EL (cell line): ENCODE measurements at places on chromosomes 4 and X.

DNA sequence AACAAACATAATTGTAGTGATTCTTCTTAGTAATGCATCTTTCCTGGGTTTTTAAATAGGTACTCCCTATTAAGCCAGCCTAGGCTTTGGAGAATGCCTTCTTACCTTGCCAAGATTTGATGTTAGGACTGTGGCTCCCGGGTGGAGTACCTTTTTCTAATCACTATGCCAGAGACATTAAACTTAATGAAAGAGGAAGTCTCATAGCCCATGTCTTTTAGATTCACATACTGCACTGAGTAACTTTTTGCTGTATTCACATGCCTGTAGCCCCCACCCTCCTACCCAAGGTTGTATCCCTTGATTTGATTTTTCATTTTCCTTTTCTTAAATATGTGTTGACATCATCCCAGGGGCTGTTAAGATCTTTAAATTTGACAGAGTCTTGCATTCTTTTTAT, 104.2 kb upstream of the TLR2 start:
- no peak for DNase-seq

GRCh38 chr4:40870150-40870549, 120.4 kb downstream of the NSUN7 start:
- no peak for DNase-seq

- no peak for DNase-seq
These were observed 36.4 kb upstream of the LCORL start for GRCh38 chr4:18057821-18058533.

DNA sequence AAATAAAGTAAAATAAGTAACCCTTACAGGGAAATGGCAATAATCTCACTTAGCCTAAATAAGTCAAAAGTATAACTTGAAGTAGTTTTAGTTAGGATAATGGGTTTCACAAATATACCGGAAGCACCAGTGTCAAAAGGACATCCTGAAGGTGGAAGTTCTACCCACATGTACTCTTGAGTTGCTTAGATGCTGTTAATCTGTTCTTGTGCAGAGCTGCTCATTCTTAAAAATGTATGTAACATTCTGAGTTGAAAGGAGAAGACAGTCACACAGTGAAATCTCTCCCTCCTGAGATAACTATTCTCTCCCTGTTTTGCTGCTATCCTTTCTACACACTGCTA, 11.2 kb upstream of the CCNG2 start:
- DNase-seq = no peak

- no peak for DNase-seq
These were observed 31.0 kb downstream of the KDM6A start for GRCh38 chrX:44903830-44904530.

DNA sequence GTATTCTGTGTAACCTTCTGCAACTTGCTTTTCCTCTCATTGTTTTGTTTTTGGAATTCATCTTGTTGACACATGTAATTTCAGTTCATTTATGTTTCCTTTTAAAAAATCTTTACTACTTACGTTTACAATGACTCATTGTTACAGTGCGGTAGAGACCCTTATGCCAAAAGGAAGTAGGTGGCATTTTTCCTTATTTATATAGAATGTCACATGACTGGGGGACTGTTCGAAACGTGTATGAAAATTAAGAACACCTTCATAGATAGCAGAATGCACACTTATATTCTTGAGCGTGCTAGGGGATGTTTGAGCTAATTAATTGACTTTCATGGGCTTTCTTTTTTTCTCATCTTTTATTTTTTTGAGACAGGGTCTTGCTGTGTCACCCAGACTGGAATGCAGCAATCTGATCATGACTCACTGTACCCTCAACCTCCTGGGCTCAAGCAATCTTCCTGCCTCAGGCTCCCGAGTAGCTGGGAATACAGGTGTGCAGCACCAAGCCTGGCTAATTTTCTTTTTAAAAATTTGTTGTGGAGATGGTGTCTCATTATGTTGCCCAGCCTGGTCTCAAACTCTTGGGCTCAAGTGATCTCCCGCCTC, 7.3 kb downstream of the REPS2 start:
- no peak for DNase-seq

DNA sequence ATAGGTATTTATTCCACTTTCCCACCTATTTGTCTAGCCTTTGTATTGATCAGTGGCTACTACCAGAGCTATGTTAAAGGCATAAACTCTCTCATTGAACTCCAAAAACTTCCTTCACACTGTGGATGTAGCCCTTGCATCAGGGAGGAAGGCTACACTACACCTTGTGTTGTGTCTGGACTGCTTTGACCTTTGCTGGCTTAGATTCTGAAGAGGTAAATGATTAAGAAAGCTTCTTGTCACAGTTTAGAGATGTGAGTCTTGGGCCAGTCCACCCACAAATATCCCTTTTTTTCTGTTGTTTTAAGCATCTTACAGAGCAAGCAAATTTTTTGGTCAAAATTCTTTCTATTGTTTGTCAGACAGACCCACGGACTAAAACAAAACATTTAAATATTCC, 1.9 kb downstream of the ENPEP start:
- no peak for DNase-seq
